CD4-positive, alpha-beta T cell treated with Interleukin-10 for 1 hour (primary cell): ENCODE measurements at places on chromosomes 6 and 20.
A peak's percentile ranks its signal among the peaks of the same experiment; 100 is the strongest.

DNA sequence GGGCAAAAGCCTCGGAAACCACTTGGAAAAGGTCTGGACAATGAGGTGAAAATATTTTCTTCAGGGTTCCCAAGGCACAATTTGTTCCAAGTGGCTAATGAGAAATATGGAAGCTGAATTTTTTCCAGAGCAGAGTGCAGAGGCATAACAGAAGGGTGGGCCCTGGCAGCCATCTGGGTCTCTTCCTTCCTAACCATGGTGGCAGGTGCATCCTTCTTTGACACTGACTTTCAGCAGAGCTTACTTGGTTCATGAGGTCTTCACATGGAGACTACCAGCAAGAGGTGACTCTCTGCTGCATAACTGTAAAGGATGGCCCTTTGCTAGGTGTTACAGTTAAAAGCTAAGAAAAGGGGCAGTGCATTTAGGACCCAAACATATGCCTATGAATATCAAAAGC lies 522.9 kb downstream of the KIF16B start:
- no peak for DNase-seq

GRCh38 chr6:88670369-88670768 lies 293.0 kb downstream of the RNGTT start:
- DNase-seq, result no peak

DNA sequence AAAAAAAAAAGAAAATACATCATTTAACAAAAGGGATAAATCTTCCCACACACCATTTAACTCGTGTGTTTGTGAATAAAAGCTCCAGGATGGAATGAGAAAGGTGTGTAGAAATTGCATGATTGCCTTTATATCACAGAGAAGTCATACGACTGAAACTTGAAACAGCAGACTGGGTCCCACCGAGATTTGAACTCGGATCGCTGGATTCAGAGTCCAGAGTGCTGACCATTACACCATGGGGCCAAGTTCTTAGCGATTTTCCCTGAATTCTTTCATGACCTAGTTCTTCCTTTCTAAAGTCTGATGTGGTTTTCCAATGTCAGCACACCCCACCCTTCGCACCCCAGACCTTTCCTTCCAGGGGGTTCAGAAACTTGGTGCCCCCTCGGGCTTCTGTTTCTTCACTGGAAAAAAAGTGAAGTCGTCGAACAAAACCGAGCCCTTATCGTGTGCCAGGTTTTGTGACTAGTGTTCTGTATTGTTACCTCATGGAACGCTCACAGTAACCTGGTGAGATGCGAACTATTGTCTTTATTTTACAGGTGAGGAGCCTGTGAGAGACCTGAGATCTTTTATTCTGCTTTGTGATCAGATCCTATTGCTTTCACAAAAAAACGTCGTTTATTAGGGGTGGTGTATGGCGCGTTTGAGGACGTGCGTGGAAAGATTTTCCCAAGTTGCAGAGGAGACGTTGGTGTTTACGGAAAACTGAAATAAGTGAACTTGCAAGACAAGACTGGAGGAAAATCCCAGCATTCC lies 120.8 kb downstream of the OR2B2 start:
- peak; percentile 19 for DNase-seq

DNA sequence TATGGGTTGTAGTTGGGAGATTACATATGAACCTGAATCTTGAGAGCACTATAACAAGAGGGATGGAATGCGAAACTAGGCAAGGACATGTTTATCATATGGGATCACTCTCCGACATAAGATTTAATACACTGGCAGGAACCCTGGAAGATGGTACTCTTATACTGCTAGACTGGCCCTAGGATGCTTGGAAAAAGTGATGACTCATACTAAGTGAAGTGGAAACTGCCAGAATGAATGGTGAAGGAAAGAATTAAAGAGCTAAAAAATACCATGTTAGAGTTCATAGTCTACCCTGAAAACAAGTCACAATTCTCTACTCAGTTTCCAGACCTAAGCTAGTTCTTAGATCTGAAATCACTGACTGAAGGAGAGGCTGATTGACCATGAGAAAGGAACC lies 45.5 kb upstream of the THEMIS start:
- DNase-seq, result no peak

DNA sequence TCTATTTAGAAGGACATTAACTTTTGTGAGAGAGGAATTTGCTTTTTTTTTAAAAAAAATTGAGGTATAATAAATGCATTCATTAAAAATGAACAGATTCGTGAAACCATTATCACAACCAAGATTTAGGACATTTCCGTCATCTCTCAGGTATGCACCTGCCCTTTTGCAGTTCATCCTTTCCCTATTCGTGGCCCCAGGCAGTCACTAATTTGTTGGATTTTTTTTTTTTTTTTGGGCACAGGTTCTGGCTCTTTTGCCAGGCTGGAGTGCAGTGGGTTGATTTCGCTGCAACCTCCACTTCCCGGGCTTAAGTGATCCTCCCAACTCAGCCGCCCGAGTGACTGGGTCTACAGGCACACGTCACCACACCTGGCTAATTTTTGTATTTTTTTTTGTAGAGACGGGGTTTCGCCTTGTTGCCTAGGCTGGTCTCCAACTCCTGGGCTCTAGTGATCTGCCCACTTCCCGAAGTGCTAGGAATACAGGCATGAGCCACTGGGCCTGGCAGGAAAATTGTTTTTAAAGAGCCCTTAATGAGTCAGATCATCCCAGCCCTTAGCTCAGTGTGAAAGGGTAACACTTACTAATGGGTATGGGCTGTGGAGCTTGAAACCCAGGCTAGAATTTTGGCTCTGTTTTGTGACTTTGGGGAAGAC lies 9.2 kb downstream of the PHF3 start:
- DNase-seq, result no peak

DNA sequence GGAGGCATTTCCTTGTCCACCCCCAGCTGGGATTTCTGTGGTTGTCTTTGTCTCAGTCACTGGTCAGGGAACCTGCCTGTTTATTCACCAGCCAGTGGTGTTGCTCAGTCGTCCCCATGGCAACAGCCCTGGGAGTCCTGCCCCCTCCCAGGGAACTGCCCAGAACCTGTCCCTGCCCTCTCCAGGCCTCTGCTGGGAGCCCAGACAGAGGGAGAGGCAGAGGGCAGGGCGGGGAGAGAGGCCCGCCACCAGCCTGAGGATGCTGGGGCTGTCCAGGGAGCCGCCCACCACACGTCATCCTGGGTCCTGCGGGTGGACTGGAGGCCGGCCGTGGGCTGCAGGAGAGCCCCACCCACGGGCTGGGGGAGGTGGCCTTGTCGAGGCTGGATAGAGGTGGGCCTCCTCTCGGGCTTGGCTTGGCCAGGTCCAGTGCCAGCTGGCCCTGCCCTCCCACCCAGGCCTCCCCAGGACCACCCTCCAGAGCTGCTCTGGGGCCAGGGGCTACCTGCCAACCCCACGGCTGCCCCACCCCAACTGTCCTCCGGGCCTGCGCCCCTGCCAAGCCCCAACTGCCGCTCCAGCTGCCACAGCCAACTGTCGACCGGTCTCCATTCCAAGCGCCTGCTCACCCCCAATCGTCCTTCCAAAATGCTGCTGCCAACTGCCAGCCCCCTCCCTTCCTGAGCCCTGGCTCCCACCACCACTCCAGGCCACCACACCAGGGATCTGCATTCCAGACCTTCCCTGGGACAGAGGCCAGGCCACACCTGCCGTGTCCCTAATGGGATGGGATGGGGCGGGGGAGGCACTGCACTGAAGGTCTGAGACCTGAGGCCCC lies 4.2 kb upstream of the ZBTB46 start:
- no peak for DNase-seq

DNA sequence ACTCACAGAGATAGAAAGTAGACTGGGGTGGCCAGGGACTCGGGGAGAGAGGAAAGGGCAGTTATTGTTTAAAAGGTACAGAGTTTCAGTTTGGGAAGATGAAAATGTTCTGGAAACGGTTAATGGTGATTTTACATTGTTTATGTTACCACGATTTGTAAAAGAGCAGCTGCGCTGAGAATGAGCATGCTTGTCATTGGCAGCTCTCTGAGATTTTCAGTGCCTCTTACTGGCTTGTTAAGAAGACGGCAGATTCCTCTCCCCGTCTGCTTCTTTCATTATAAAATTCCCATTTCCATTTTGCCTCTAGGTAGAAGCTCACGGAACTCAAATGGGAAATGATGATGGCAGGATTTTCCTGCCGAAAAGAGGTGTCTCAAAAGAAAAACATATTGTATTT lies 39.7 kb upstream of the PPP1R3G start:
- DNase-seq, result no peak

DNA sequence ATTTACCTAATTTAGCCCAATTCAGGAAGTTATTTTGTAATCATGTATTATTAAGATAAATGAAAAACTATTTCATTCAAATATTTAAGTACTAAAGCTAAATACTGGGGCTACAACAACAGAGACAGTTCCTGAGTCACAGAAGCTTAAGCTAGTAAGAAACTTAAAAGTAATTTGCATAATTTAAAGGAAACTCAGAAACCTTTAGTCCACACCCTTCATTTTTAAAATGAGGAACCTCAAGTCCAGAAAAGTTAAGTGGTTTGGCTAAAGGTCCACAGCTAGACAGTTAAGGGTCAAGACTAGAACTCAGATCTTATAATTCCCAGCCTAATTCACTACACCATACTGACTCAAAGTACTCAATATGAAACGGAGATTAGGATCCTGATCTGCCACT lies 7.2 kb downstream of the LMBRD1 start:
- no peak for DNase-seq

- no peak for DNase-seq
These were observed 12.7 kb upstream of the RAMACL start for GRCh38 chr6:166599205-166599604.

DNA sequence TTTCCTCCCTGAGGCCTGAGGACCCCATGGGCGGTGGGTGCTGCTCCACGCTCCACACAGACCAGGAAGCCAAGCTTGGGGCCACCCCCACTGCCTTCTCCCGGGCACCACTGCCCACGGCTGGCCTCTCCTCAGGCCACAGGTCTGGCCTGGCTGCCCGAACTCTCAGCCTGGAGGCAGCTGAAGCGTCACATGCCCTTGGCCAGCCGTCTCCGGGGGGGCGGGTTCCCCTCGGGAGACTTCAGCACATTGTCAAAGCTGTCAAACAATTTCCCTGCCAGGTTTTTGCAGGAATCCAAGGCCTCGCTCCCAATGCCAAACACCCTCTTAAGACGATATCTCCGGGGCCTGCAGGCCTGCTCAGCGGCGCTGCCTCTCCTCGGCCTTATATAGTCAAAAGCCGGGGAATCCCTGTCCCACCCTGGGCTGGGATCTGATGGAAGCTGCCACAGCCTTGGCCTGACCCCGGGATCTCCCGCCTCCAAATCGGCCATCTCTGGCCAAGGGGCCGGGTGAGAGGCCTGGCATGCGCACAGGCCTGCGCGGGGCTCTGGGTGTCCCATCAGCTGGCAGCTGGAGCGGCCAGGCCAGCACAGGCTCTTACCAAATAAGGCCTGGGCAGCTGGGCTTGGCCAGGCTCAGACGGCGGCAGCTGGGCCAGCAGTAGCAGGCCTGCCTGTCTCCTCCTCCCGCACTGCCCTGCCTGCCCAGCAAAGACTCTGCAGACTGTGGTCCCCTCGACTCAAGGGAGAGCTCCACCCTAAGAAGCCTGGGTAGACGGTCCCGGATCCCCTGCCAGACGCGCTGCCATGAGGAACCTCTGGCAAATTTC lies 49.7 kb downstream of the RBM38 start:
- no peak for DNase-seq

- DNase-seq, result peak; percentile 71
These were observed 40.1 kb upstream of the AKIRIN2 start for GRCh38 chr6:87742106-87742505.

- no peak for DNase-seq
These were observed 12.6 kb downstream of the DYNLT1 start for GRCh38 chr6:158631678-158632537.

GRCh38 chr6:45448417-45449389 lies 71.0 kb upstream of the SUPT3H start:
- DNase-seq, result no peak

DNA sequence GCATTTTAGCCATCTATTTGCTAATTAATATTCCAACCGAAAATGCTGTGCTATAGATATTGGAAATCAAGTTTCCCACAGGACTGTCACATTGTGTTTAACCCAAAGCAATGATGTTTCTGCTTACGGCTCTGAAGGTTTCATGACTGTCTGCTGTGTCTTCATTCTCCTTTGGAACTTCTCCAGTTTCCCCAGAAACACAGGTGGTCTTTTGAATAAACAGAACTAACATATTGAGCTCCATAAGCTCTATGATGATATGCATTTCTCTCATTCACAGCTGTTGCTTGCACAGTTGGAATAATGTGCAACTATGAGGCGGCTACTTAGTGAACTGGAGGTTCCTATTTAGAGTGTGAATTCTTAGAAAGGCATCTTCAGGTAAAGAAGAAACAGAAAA lies 266.0 kb upstream of the ID4 start:
- no peak for DNase-seq

DNA sequence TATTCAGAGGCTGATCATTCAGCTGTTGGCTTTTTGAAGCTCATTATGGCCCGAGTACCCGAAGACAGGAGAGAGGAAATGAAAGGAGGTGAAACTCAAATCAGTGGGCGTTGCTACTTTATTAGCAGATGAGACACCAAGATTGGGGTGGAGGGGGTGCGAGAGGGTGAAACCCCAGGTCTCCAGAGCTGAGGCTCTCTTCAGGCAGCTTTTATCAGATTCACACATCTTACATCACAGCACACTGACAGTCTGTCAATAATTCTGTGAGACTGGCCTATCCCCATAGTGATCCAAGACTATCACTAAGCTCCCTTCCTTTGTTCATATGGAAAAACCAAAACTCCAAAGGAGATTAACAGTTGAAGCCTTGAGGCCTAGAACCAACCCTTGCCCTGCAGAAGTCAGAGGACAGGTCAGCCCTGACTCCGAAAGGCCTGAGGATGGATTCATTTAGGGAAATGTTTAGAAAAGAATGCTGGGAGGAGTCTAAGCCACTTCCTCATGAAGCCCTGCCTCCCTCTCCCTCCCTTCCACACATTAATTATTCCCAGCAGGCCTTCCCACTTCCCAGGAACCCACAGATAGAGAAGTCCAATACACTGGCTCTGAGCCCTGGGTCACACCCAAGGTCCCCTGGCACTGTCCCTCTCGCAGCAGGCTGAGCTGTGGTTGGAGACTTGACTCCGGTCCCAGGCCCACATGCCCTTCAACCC lies 23.2 kb downstream of the TRERF1 start:
- peak; percentile 67 for DNase-seq

GRCh38 chr6:118292558-118292957 lies 255.5 kb upstream of the PLN start:
- DNase-seq, result no peak

GRCh38 chr6:7169296-7169721 lies 61.5 kb downstream of the RREB1 start:
- no peak for DNase-seq

- DNase-seq, result no peak
These were observed 99.2 kb downstream of the HIVEP1 start for GRCh38 chr6:12111363-12111670.
